ENCODE measurements at places on chromosomes 2 and 18.

- DNase-seq = no peak
Observed at GRCh38 chr2:15665067-15665942, 73.6 kb downstream of the DDX1 start.

DNA sequence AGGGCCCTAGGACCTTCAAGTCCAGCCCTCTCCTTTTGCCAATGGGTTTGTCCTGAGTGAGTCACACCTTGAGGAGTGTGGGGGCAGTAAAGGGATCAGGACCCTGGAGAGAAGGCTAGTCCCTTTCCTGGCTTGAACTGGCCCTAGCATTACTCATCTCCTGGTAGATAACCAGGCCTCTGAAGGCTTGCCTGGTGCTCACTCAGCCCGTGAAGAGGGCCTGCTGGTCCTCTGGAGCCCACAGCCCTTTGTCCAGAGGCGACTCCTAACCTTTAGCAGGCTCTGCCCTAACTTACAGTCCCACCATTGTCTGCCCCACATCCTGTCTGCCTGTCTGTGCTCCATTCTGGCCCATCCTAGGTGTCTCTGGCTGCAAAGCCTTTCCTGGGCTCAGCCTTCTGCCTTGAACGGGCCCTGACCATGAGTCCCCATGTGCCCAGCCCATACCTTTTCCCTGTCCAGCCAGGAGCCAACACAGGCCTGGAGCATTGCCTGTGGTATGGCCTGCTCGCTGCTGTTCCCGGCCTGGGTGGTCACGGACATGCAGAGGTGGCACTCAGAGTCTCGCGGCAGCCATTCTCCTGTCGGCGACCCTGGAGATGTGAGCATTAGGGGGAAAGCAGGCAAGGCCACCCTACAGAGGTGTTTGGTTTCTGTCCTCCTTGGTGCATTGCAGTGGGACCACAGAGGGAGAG is 5.0 kb downstream of the SFTPB start:
- peak; percentile 81 for DNase-seq

DNA sequence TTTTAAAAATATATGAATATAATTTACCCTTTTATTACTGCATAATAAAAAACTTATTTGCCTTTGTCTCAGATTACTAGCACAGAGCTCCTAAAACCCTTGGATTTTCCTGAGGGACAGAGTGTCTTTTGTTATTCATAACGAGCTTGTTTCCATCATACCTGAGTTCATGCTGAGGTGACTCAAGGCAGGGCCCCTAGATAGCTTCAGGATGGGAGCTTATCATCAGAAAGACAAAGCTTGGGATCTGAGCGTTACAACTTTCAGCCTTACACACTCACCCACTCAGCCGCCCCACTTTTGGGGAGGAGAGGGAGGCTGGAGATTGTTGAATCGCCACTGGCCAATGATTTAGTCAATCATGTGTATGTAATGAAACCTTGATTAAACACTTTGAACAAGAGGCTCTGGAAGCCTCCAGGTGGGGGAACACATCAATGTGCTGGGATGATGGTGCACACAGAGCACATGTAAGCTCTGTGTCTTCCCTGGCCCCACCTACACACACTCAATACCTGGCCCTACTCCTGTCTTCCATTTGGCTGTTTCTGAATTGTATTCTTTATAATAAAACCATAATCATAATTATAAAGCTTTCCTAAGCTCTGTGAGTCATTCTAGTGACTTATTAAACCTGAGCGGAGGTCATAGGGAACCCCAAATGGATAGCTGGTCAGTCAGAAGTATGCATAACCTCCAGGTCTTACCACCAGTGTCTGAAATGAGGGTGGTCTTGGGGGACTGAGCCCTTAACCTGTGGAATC is 28.5 kb upstream of the DNAH7 start:
- no peak for DNase-seq

DNA sequence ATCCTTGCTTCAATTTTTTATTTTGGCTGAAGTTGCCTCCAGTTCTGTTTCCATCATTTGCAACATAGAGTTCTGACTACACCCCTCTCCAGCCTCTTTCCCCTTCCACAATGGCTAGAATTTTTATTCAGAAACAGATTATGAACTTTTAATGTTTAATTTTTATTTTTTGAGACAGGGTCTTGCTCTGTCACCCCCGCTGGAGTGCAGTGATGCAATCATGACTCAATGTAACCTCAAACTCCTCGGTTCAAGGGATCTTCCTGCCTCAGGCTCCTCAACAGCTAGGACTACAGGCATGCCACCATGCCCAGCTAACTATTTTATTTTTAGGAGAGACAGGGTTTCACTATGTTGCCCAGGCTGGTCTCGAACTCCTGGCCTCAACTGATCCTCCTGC is 2.8 kb downstream of the NTSR2 start:
- DNase-seq = no peak

GRCh38 chr2:202870431-202871299 is 901 bp downstream of the ICA1L start:
- peak; percentile 57 for DNase-seq

GRCh38 chr2:196502386-196502785 is 137.1 kb upstream of the CCDC150 start:
- no peak for DNase-seq

DNA sequence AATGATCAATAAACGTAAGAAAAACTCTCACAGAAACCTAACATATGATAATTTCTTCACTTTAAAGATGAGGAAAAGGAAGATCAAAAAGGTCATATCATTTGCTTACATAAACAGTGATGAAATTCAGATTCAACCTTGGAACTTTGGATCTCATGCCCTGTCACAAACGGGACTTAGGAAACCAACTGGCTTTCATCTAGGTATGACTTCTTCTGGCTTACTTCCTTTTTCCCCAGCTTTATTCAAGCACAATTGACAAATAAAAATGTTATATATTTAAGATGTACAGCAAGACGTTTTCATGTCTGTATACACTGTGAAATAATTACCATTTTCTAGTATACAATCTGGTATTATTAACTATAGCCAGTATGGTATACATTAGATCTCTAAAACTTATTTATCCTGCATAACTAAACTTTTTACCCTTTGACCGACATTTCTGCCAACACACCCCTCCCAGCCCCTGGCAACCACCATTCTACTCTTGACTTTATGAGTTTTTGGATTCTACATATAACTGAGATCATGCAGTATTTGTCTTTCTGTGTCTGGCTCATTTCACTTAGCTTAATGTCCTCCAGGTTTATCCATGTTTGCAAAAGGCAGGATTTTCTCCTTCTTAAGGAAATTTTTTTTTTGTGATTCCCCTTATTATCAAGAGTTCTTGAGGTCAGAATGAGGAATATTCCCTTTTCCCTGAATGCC is 46.0 kb upstream of the COBLL1 start:
- no peak for DNase-seq

DNA sequence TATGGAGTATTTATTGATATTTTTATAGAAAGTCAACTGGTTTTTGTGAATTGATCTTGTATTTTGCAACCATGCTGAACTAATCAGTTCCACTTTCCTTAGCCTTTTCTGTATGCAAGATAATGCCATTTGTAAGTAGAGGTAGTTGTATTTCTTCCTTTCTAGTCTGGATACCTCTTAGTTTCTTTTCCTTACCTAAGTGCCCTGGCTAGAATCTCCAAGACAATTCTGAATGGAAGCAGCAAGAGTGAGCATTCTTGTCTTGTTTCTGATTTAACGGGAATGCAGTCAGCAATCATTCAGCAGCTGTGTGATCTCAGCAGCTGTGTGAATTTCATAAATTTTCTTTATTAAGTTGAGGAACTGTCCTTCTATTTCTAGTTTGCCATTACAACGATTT is 73.4 kb downstream of the NRXN1 start:
- no peak for DNase-seq

DNA sequence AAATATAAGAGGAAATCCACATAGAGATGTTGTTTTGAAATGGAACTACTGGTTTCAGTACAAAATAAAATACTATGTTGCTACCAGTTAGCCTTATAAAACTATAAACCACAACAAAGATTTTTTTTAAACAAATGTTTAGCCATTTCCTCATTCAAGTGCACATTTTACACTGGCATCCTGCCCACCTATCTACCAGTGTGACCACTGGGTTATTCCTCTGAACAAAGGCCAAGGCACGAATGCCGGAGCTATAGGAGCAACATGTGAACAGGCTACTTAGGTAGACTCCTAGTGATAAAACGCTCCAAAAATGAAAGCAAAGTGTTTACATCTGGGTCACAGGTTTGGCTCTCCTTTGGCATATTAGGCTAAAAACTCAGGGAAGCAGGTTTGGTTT is 31.8 kb upstream of the SULT1C4 start:
- DNase-seq = no peak

GRCh38 chr2:234258562-234259141 is 208.2 kb downstream of the SPP2 start:
- no peak for DNase-seq

DNA sequence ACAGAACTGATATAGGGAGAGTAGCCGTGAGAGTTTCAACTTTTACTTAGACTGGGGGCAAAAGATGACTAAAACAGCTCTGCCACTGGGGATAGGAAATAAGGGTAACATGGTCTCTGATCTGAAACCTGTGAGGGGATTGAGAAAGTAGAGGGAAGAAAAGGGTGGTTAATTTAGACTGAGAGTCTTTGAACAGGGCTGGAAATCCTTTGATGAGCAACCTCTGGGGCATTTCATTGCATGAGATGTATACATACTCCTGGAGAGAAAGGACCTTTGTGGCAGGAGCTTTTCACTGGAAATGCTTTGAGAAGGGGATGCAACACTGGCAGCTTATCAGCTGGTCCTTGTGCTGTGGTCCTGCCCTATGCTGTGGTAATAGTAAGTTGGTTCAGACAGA is 9.4 kb downstream of the GALNT1 start:
- DNase-seq = no peak

DNA sequence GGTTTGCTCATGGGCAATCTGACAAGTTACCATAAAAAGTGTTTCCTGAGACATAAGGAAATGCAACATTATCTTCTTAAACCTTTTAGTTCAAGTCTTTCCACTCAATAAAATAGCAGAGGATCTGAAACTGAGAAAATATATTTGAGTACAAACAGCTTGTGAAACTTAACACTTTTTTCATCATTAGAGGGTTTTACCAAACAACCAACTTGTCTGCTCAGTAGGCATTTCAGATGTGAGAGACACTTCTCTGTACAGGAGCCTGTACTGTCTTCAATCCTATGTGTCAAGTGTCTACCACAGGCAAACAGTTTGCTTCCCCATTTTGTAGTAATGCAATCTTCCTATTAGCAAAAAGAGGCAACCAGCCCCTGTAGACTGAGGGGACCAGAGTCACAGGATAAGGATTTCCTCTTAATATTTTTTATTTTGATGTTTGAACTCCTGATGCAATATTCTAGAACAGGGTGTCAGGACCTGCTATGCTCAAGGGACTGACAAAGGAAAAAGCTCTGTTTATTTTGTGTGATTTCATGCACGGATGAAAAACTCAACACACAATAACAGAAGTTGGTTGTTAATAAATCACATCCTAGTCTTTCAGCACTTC is 159.1 kb upstream of the LHCGR start:
- DNase-seq = no peak

- DNase-seq = peak; percentile 61
Observed at GRCh38 chr18:76412010-76412817, 82.8 kb downstream of the ZNF516 start.

GRCh38 chr2:203532957-203533658 is 2.0 kb downstream of the RAPH1 start:
- DNase-seq = peak; percentile 65

DNA sequence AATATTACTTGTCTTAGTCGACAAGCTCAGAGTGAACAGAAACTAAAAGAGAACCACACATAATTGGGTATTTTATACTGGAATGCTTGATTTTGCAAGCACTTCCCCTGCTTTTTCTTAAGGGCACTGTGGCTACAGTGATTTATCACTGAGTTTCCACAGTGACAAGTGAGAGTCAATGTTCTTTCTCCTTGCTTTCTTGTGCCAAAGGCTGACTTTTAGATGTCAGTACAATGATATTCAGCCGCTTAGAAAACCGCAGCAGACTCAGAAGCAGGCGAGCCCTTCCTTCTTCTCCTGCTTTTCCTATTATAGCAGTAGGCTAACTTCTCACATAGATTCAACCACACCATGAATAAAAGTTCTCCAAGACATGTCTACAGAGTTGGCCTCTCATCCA is 1603.6 kb upstream of the NXPH2 start:
- peak; percentile 6 for DNase-seq

GRCh38 chr2:64866797-64867196 is 122.4 kb upstream of the SLC1A4 start:
- peak; percentile 74 for DNase-seq

DNA sequence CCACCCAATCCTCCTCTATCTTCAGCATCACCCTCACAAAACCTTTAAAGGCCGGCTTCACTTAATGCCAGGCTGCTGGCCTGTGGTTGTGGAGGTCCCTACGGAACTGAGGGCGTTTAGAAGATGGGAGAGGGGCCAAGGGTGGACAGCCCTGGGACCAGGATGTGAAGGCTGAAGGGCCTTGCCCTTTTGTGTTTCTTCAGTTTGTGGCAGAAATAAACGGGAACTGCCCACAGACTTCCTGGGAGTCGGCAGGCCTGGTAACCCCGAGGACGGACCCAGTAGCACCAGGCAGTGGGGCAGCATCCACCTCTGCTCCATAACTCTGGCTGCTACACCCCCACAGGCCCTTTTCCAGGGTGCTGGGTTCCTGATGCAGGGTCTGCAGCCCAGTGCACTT is 51.3 kb downstream of the LYPD1 start:
- DNase-seq = no peak

GRCh38 chr18:35441857-35442595 is 55.7 kb downstream of the INO80C start:
- no peak for DNase-seq

DNA sequence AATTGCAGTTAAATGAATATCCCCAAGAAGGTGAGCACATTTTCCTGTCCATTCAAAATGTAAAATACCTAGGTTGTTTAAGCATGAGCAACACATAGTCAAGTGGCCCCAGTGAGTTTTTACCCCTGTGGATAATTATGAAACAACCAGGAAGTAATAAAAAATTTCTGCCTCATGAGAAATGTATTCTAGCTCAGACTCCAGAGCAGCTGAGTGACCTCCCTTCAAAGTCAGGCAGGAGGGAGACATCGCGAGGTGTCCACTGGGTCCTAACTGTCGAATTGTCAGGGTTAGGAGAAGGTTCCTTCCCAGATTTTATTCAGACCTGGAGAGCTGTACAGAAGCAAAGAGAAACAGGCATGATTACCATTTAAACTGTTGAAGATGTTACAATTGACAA is 416.6 kb upstream of the SMIM21 start:
- DNase-seq = no peak

- DNase-seq = peak; percentile 0
Observed at GRCh38 chr2:81549646-81550045, 1245.1 kb upstream of the LRRTM1 start.

GRCh38 chr2:121149384-121149783 is 135.6 kb downstream of the TFCP2L1 start:
- DNase-seq = no peak

All from fibroblast of skin of right biceps (primary cell).